ENCODE measurements at places on chromosomes 3 and 15.

DNA sequence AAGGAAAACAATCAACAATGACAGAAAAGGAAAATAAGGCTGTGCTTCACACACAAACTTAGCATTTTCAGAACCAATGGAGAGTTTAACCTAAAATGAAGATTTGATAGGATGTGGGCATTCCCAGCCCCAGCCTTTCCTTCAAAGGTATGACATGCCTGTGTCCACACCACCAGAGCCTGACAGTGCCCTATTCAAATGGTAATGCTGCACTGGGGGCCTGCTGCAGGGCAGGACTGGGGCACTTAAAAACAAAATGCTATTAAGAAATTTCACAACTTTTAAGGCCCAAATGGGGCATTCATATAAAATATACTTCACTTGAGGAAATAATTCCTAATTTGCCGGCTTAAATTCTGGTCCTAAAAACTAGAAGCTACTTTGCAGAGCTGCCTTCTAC, 30.9 kb upstream of the TKT start:
- no peaks in the 10 kb centered on the region for H3K27me3 ChIP-seq
- DNase-seq = no peak
- H3K27ac ChIP-seq = no peak overlapping the region
- no peak overlapping the region for H3K4me3 ChIP-seq

GRCh38 chr3:172746475-172746874, 4.1 kb upstream of the ECT2 start:
- H3K4me3 ChIP-seq = no peak overlapping the region
- no peaks in the 10 kb centered on the region for H3K36me3 ChIP-seq
- no peak for DNase-seq
- H3K4me1 ChIP-seq = peaks cover 10% of the 10 kb centered on the region
- no peaks in the 10 kb centered on the region for H3K27me3 ChIP-seq
- H3K27ac ChIP-seq = no peak overlapping the region

DNA sequence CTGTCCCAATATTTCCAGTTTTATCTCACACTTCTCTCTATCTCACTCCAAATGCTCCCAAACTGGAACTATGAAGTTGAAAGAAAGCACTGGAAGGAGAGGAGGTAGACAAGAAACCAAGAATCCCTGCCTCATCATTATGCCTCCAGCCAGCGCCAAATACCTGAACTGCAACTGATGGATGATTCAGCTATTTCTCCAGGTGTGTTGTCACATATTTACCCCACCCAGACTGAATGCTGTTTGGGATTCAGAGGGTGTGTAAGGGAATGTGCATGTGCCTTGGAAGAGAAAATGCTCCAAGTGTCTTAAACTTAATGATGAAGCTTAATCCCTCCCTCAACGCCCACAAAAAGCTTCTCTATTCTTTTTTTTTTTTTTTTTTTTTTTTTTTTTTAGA, 269.5 kb upstream of the ATP11B start:
- no peaks in the 10 kb centered on the region for H3K27me3 ChIP-seq
- DNase-seq = no peak
- no peaks in the 10 kb centered on the region for H3K36me3 ChIP-seq
- no peak overlapping the region for H3K27ac ChIP-seq

DNA sequence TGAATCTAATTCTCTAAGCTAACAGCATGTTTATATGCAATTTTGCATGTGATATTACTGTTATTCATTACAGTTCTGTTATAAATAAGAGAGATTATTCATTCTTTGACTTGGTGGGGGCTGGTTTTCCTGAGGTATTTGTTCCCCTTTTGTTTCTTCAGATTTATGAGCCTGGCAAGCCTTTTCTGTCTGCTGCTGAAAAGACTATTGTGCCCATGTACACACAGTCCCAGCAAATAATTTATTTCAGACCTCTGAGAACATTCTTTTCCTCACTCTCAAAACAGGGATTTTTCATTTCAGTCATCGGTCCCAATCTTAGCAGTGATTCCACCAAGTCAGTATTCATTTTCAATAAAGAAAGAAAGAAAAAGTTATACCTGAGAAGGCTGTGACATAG, 716.8 kb downstream of the NSUN3 start:
- DNase-seq = no peak
- H3K36me3 ChIP-seq = no peaks in the 10 kb centered on the region
- H3K27ac ChIP-seq = no peak overlapping the region

- H3K36me3 ChIP-seq = peaks cover 17% of the 10 kb centered on the region
- no peak overlapping the region for H3K27ac ChIP-seq
- H3K27me3 ChIP-seq = no peaks in the 10 kb centered on the region
- no peak overlapping the region for H3K4me3 ChIP-seq
Measured at GRCh38 chr3:160314995-160315394, 84.0 kb downstream of the IFT80 start.

GRCh38 chr3:149274220-149274619, 52.6 kb upstream of the CP start:
- H3K4me3 ChIP-seq = no peak overlapping the region
- no peaks in the 10 kb centered on the region for H3K27me3 ChIP-seq
- no peak for DNase-seq

DNA sequence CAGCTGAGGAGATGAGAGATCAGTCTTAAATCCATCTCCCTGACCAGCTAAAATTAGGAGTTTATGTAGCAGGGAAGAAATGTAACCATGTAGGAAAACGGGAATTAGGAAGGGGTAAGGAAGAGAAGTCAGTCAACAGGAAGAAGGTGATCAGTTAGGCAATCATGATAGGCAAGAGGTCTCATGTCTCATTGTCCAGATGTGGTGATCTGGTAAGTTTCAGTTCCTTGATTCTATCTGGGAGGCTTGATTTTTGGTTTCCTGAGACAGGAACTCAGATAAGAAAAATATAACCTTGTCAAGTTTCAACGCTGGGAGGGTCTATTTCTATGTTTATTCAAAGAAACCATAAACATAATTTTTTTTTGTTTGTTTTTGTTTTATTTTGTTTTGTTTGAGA, 40.3 kb upstream of the TBC1D5 start:
- H3K36me3 ChIP-seq = no peaks in the 10 kb centered on the region
- no peak overlapping the region for H3K27ac ChIP-seq
- DNase-seq = no peak
- H3K4me1 ChIP-seq = no peaks in the 10 kb centered on the region

GRCh38 chr3:188707381-188708288, 464.1 kb upstream of the TPRG1 start:
- DNase-seq = no peak
- no peak overlapping the region for H3K4me3 ChIP-seq
- no peak overlapping the region for H3K27ac ChIP-seq
- H3K36me3 ChIP-seq = no peaks in the 10 kb centered on the region

DNA sequence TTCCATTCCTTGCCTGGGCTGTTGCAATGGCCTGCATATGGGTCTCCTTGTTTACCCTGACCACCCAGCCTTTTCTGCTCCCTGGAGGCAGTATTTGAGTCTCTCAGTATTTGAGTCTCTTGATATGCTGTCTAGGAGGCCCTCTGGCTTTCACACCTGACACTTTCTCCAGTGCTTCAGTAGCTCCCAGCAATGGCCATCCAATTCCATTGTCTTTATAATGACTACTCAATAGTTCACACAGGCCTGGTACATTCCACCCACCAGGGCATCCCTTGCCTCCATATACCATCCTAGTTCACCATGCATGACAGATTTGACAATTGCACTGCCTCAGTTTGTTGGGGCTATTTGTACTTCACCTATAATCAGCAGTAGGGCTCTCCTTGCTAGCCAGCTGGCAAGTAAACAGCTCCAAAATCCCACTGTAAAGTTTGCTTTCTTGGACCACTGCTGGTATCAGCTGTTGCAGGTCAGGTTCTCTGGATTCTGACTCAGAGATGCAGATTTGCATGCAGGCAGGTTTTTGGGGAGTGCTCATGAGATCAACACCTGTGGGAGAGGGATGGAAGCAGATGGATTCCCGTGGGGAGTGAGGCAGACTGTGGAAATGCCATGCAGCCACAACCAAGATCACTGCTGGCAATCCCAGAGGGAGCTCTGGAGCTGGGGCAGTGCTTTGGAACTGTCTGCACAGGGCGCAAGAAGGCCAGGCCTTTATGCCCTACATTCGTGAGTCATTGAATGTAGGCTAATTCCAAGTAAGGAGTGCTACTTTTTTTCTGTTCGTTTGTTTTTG, 19.1 kb upstream of the XIRP1 start:
- no peaks in the 10 kb centered on the region for H3K27me3 ChIP-seq
- no peak overlapping the region for H3K4me3 ChIP-seq
- H3K36me3 ChIP-seq = no peaks in the 10 kb centered on the region
- peaks cover 2% of the 10 kb centered on the region for H3K4me1 ChIP-seq
- no peak overlapping the region for H3K27ac ChIP-seq

DNA sequence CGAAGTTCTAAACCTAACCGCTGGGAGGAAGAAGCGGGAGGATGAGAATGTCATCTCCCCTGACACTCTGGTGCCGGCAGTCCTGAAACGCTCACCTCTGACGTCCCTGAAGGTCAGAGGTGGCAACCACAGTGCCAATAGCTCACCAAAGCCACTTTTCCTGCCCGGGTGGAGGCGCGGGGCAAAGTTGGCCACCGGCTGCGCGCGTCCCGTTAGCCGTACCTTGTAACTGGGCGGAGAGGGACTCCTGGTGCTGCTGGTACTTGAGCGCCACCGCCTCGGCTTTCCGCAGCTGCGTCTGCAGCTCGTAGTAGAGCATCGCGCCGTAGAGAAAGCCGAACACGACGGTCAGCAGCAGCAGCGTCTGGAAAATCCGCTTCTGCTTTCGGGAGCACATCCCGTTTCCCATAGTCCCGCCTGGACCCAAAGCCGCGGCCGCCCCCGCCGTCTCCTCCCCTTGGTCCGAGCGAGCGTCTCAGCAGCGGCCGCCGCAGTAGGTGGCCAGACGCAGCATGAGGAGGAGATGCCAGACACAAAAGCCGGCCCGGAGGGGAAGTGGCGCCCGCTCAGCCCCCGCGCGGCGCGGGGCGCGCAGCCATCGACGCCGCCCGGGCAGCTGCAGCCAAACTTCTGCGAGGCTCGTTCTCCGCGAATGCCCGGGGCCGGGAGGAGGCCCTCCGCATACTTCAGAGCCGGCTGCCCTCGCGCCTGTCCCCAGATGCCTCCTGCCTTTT, 680 bp downstream of the GOLIM4 start:
- H3K27ac ChIP-seq = no peak overlapping the region
- peaks cover 18% of the 10 kb centered on the region for H3K27me3 ChIP-seq
- DNase-seq = peak; percentile 0

DNA sequence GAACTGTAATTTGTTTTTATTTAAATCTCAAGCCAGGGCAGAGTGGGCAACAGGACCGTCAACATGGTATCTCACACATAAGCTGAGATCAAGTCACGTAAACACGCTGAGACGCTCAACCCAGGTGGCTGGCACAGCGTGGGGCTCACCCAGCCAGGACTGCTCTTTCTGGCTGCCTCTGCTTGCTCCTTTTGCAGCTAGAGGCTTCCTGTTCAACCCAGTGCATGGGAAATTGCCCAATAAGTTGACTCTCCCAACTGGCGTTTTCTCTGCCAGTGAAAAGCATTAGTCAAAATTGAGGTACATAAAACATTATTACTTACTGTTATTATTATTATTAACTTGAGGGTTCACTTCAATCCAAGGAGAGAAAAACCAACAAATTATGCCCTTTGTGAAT, 398.1 kb downstream of the NR2F2 start:
- DNase-seq = no peak
- H3K4me3 ChIP-seq = no peak overlapping the region
- no peaks in the 10 kb centered on the region for H3K27me3 ChIP-seq

- no peak overlapping the region for H3K4me3 ChIP-seq
- H3K27me3 ChIP-seq = no peaks in the 10 kb centered on the region
- no peaks in the 10 kb centered on the region for H3K4me1 ChIP-seq
- H3K36me3 ChIP-seq = no peaks in the 10 kb centered on the region
- DNase-seq = no peak
Measured at GRCh38 chr15:55031727-55032126, 165.0 kb downstream of the RSL24D1 start.

DNA sequence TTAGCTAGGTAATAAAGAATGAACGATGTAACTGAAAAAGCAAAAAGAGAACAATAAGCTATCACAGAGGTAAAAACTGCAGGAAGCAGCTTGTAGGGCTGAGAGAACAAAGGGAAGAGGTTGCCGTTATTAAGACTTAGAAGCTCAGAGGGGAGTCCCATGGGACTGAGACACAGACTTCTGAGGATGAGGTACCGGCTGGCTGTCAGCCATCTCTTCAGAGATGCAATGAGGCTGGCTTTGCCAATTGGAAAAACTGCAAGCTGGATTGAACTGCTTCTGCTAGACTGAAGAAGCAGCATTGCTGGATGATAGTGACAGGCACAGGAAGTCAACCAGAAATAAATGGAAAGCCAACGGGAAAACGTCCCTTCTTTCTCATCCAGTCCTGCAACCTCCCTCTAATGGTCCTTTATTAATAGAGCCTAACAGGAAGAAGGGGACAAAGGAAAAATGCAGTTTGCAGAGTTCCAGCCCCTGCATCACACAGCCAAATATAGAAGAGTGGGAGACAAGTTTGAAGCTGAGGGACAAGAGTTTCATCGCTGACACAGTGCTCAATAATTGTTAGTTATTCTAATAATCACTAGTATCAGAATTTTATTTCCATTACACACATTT, 21.1 kb upstream of the KLHL6 start:
- H3K36me3 ChIP-seq = no peaks in the 10 kb centered on the region
- no peaks in the 10 kb centered on the region for H3K27me3 ChIP-seq
- peaks cover 8% of the 10 kb centered on the region for H3K4me1 ChIP-seq
- no peak overlapping the region for H3K27ac ChIP-seq

GRCh38 chr3:119541547-119541946, 17.9 kb downstream of the CD80 start:
- H3K27ac ChIP-seq = no peak overlapping the region
- H3K36me3 ChIP-seq = no peaks in the 10 kb centered on the region
- no peak for DNase-seq
- no peaks in the 10 kb centered on the region for H3K27me3 ChIP-seq

GRCh38 chr15:42491539-42492225, 741 bp upstream of the ZNF106 start:
- peaks cover 47% of the 10 kb centered on the region for H3K4me1 ChIP-seq
- peak overlapping the region; percentile 89 for H3K27ac ChIP-seq
- no peaks in the 10 kb centered on the region for H3K36me3 ChIP-seq
- no peak for DNase-seq

GRCh38 chr3:190305406-190305805, 16.8 kb downstream of the CLDN1 start:
- DNase-seq = no peak
- H3K4me3 ChIP-seq = no peak overlapping the region
- no peaks in the 10 kb centered on the region for H3K27me3 ChIP-seq
- H3K36me3 ChIP-seq = no peaks in the 10 kb centered on the region
- no peak overlapping the region for H3K27ac ChIP-seq

- H3K4me3 ChIP-seq = no peak overlapping the region
- DNase-seq = no peak
- no peak overlapping the region for H3K27ac ChIP-seq
- peaks cover 2% of the 10 kb centered on the region for H3K27me3 ChIP-seq
- peaks cover 4% of the 10 kb centered on the region for H3K4me1 ChIP-seq
Measured at GRCh38 chr3:189953551-189953950, 167.1 kb downstream of the P3H2 start.

- no peaks in the 10 kb centered on the region for H3K27me3 ChIP-seq
- no peak overlapping the region for H3K4me3 ChIP-seq
- DNase-seq = no peak
- peaks cover 26% of the 10 kb centered on the region for H3K4me1 ChIP-seq
Measured at GRCh38 chr3:112123548-112123947, 9.5 kb downstream of the GCSAM start.
